ENCODE measurements at places on chromosomes 3 and 15. TPM values are rescaled to one million over a fixed set of nuclear protein-coding genes. Genes with fewer than 3 reads are reported as not detected.

GRCh38 chr3:177236704-177237103, 39.4 kb upstream of the TBL1XR1 start:
- no peak for DNase-seq

GRCh38 chr3:23055733-23056376, 147.3 kb upstream of the UBE2E2 start:
- no peak for DNase-seq

DNA sequence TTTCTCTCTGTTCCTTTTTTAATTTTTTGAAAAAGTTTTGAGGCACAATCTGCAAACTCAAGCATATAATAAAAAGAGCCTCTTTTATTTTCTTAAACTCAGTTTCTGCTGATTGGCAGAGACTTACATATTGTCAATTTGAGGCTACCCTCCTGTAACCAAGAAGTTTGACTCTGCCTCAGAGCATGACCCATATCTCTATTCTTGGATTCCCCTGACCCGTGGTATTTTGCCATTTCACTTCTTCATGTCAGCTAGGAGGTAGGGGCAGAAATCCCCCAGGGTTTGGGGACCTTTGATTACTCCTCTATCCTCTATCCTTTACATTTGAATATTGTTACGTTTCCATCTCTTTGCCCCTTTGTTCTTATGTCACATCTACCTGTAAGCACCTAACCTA, 479.1 kb upstream of the ALCAM start:
- DNase-seq: no peak

DNA sequence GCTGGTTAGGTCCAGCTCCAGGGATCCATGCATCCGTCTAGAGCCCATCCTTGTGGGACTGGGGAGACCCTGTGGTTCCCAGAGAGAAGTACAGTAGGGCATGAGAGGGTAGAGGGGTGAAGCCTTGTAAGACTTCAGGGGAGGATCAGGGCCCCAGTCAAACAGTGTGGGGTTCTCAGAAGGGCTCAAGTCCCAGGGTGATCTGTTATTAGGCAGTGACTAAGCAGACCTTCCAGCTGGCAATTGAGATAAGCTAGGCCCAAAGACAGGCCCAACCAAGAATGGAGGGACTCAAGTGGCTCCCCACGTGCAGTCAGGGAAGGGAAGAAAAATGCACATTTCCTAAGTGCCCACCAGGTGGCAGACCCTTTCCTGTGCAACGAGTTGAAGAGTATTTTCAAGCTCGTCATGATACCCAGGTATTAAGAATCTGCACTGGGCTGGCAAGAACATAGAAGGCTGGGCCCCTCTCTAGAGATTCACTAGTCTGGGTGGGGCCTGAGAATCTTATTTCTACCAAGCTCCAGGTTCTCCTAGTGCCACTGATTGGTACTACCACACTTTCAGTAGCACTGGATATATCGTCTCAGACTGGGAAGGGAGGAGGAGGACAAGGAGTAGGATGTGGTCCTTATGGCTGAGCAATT, 240.8 kb downstream of the NR1D2 start:
- DNase-seq: no peak

- no peak for DNase-seq
Observed at GRCh38 chr3:182710557-182711157, 82.6 kb upstream of the ATP11B start.

DNA sequence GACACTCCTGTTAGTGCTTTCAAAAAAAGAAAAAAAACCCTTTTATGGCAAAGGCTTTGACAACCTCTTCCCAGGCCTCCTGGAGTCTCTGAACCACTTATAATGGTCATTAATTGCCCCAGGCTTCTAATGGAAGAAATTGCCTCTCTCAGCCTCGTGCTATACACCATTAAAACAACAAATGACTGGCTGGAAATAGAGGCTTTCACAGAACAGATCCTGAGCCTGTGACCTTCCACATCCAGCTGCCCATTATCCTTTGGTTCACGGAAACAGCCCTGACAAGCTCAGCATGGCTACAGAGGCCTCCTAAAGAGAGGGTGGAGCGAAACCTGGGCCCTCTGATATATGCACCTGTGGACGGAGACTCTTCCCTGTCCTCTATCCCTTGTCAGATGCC, 26.8 kb upstream of the MKRN3 start:
- DNase-seq: no peak

DNA sequence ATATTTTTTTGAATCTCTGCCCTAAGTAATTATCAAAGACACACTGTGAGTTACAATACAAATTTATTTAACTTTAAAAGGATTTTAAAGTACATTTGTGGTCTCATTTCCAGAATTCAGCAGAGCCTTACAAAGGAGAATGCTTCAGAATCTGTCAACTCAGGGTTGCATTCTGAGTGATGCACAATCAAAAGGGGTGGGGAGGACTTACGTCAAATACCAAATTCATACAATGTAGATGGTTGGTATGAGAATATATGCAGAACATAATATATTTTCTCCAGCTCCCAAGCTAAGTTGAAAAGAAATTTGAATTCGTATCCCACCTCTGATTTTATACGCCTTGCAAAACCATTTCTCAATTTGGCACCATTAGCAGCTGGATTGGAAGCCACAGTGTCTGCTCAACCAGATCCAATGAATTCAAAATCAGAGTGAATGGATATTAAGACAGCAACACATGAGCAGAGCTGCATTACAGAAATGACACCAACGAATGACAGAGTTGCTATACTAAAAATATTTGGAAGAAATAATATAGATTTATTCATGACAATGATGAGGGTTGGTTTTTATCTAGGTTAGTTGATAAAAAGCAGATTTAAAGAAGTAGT, 110.4 kb upstream of the CFAP20DC start:
- DNase-seq: no peak

- DNase-seq: no peak
Observed at GRCh38 chr3:118180853-118181252, 853.8 kb downstream of the IGSF11 start.

- no peak for DNase-seq
Observed at GRCh38 chr15:30953731-30954378, 37.6 kb downstream of the MTMR10 start.

- DNase-seq: no peak
Observed at GRCh38 chr3:153855772-153856171, 265.4 kb upstream of the ARHGEF26 start.

DNA sequence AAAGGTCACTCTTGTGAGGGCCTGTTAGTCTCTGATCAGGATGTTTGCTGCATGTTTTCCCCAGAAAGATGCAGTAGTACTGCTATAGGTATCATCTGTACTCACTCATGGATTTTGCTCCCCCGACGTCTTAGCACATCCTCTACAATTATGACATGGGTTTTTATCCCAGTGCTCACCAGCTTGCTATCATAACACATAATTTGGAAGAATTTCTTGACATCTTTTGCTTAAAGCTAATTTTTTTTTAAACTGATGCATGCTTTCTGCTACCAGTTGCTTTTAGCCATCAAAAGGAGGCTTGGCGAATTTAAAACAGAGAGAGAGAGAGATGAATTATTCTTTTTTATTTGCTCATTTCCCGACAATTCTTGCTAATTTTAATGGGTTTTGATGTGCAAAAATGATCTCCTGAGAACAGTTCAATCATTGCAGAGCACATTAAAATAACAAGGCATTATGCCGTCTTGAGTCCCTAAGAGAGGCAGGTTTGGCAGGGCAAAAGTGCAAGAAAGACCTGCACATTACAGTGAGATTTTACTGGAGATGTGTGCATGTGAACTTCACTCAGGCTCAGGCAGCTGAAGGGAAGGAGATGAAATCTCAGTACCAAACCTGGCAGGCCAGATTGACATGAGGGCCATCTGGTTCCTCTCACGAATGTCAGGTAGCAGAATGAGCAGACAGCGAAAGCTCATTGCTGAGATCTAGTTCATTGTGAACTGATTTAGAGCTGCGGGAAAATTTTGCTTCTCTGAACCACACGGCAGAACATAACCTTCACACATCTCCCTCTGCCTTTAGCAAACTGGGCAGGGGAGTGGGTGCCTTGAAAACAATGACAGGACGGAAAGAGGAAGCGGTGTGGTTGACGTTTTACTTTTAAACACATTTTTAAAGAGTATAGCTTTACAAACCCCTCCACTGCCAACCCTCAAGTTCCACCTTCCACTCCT, 25.9 kb upstream of the GOLGA8B start:
- DNase-seq: no peak

DNA sequence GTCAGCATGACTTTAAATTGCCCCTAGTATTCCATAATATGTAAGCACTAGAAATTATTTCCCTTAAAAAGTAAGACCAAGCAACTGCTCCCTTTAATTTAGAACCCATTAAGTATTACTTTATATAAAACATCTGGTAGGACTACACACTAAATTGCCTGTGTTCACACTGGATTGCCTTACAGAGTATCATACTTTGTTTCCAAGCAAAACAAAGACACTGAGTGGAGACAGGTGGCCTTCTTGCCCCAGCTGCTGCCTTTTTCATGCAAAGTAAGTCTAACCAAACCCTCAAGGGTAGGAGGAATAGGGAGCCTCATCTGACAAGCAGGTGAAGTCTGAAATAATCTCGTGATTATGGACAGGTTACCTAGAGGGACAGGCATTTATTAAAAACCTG, 87.3 kb downstream of the PEX5L start:
- no peak for DNase-seq

- DNase-seq: no peak
Observed at GRCh38 chr15:61541516-61541915, 312.4 kb upstream of the RORA start.

- no peak for DNase-seq
Observed at GRCh38 chr3:112047264-112047663, 12.7 kb downstream of the TMPRSS7 start.

GRCh38 chr3:61600195-61600594, 38.8 kb downstream of the PTPRG start:
- no peak for DNase-seq

- DNase-seq: no peak
Observed at GRCh38 chr15:73308305-73308704, 60.5 kb downstream of the HCN4 start.

SPSB4 gene
- total RNA-seq: 8.1 TPM

TFDP2 gene
- 57.2 TPM for total RNA-seq

TGM5 gene
- 0.10 TPM for total RNA-seq

CHRD gene
- total RNA-seq: 11.4 TPM

PRR20G gene
- not detected for total RNA-seq

MAGI1 gene
- total RNA-seq: 86.3 TPM

NR1D2 gene
- total RNA-seq: 70.9 TPM

IL16 gene
- total RNA-seq: 4.3 TPM

TMEM42 gene
- total RNA-seq: 30.7 TPM

CCDC39 gene
- 2.2 TPM for total RNA-seq

P4HTM gene
- total RNA-seq: 58.4 TPM

SLCO2A1 gene
- total RNA-seq: 1.8 TPM
